ENCODE measurements at places on chromosomes 4 and X.

DNA sequence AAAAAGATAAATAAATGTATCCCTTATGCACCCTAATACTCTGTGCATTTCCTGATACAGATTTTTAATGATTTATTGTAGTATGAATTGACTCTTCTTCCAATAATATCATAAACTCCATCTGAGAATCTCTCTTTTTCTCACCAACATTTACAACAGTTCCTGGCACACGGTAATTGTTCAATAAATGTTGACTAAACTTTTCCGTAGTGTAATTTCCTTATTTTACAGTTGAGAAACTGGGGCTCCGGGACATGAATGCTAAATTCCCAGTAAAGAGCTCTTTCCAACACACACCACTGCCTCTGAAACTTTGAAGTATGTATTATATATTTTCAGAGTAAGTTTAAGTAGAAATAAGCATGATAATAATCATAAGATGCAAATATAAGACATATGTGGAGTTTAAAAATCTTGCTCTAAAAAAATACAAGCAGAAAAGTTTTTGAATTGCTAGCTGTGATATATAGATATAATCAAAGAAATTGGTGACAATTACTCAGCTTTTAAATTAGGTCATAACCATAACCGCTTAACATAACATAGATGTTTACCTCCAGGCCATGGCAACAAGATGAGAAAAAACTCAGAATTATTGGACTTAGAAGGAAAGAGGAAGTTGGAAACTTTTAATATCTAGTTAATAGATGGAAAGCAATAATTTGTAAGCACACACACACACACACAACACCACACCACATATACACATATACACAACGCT, 28.2 kb upstream of the ANTXR2 start:
- DNase-seq = no peak
- peaks cover 2% of the 10 kb centered on the region for H3K27me3 ChIP-seq
- peaks cover 8% of the 10 kb centered on the region for H3K36me3 ChIP-seq
- peaks cover 13% of the 10 kb centered on the region for H3K4me1 ChIP-seq

DNA sequence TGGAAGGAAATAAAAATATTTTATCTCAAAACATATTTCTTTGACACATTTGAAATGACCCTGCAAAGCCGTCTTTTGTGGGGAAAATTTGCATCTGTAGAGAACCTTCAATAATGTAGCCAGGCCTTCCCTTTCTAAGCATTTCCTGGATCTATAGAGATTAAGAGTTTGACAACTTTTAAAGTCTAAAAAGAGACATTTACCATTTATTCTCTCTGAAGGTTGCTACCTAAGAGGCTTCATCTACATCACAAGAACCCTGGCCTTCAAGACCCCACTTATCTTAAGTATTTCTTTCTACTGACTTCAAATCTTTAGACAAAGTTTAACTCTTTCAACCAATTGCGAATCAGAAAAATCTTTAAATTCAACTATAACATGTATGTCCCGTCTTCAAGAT, 1639.8 kb downstream of the RPA4 start:
- H3K27ac ChIP-seq = no peak overlapping the region
- H3K4me1 ChIP-seq = no peaks in the 10 kb centered on the region
- no peaks in the 10 kb centered on the region for H3K36me3 ChIP-seq

DNA sequence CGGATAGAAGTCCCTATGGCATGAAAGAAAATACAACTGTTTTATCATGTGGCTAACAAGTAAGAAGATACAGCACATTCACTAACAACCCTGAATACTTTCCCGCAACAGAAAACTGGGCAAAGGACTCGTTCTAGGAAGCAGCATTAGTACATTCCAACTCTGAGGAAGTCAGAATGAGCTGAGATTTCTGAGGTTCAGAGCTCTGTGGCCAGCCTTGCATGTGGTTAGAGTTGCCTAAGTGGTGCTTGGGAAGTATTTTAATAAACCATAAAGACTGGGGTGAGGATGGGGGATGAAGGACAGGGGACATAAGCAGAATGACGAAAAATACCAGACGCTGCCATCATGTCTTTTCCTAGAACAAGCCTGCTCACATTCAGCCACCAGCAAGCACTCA, 82.2 kb downstream of the EFHC2 start:
- DNase-seq = no peak
- H3K4me3 ChIP-seq = no peak overlapping the region
- no peaks in the 10 kb centered on the region for H3K36me3 ChIP-seq
- H3K4me1 ChIP-seq = peaks cover 12% of the 10 kb centered on the region
- H3K27me3 ChIP-seq = no peaks in the 10 kb centered on the region

DNA sequence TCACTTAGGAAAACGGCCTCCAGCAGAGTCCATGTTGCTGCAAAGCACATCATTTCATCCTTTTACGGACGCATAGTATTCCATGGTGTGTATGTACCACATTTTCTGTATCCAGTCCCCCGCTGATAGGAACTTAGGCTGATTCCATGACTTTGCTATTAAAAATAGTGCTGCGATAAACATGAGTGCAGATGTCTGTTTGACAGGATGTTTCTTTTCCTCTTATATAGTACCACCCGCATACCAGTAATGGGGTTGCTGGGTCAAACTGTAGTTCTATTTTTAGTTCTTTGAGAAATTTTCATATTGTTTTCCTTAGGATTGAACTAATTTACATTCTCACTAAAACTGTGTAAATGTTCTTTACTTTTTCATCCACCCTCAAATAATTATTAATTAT, 50.5 kb downstream of the VEGFC start:
- H3K36me3 ChIP-seq = no peaks in the 10 kb centered on the region
- no peaks in the 10 kb centered on the region for H3K4me1 ChIP-seq
- no peak for DNase-seq
- H3K4me3 ChIP-seq = no peak overlapping the region
- no peaks in the 10 kb centered on the region for H3K27me3 ChIP-seq

GRCh38 chr4:10753336-10753735, 68.8 kb upstream of the CLNK start:
- peaks cover 4% of the 10 kb centered on the region for H3K27me3 ChIP-seq
- H3K4me3 ChIP-seq = no peak overlapping the region
- no peak for DNase-seq
- H3K36me3 ChIP-seq = no peaks in the 10 kb centered on the region
- no peak overlapping the region for H3K27ac ChIP-seq

DNA sequence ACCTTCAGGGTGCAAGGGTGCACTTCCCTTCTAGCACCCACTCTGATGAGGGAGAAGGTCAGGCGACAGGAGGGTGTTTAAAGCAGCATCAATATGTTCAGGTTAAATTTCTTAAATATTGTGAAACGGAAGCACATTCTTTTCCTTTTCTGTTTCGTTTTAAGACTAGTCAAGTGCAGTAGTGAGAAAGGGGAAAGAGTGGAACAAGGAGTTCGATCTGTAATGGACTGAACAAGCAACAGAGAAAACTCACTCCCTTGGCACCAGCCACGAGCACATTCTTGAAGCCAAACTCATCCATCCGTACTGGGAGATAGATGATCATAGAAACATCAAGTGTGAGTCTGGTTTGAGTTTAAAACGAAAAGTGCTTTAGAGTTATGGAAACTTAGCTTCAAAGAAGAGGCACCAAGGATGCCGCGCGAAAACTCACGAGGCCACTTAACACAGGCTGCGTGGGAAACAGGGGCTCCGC, 815 bp downstream of the FAM53A start:
- peak overlapping the region; percentile 89 for H3K4me3 ChIP-seq
- no peaks in the 10 kb centered on the region for H3K36me3 ChIP-seq
- H3K27ac ChIP-seq = peak overlapping the region; percentile 66
- no peaks in the 10 kb centered on the region for H3K27me3 ChIP-seq
- no peak for DNase-seq

DNA sequence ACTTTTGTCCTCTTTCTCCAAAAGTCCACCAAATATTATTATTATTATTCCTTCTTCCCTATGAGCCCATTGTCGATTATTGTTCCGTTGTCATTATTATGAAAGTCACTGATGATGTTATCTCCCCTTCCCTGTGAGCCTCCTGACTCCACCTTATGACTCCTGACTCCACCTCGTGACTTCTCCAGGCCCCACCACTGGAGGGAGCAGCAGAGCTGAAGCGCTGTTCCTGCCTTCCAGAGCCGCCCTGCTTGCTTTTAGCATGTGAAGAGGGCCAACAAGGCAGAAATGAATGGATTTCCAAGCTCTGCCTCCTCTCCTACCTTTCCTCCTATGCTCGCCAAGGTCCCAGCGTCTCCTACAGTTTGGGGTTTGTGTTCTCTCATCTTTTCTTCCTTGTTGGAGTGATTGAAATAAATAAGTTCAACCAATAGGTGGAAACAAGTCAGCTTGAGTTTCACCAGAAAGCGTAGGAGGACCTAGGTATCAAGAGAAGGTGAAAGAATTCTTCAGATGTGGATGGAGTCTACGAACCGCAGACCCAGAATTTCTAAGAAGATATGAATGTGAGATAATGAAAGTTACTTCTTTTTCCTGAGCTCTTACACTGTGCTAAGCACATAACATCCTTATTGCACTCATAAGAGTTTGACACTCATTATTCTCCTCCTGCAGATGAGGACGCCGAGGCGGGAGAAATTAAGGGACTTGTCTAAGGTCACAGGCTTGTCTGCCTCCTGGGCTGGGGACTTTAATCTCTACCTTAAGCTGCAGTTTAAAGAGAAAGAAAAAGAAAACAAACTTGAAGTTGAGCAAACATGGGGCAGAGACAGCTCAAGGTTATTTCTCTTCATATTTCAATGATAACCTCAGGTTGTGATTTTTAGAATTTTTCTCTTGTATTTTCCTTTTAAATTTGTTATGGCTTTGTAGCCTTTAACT, 26.1 kb downstream of the IGSF1 start:
- no peaks in the 10 kb centered on the region for H3K4me1 ChIP-seq
- H3K27ac ChIP-seq = peak overlapping the region; percentile 3
- no peaks in the 10 kb centered on the region for H3K27me3 ChIP-seq

DNA sequence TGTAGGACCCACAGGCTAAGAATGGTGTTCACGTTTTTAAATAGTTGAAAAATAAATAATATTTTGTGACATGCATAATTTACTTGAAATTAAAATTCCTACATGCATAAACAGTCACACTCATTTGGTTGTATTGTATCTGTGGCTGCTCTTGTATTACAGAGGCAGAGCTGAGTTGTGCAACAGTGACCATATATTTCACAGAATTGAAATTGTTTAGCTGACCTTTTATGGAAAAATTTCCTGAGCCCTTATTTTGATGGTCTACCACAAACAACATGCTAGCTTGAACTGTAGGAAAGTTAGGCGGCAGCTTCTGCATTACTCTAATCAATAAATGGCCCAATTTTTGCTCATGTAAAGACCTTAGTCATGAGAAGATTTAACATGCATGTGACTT, 633.4 kb upstream of the AADAT start:
- no peaks in the 10 kb centered on the region for H3K4me1 ChIP-seq
- H3K27me3 ChIP-seq = no peaks in the 10 kb centered on the region
- no peak for DNase-seq
- H3K27ac ChIP-seq = no peak overlapping the region

GRCh38 chr4:57059890-57060716, 50.1 kb downstream of the IGFBP7 start:
- no peak overlapping the region for H3K27ac ChIP-seq
- no peaks in the 10 kb centered on the region for H3K4me1 ChIP-seq
- H3K36me3 ChIP-seq = no peaks in the 10 kb centered on the region
- no peak overlapping the region for H3K4me3 ChIP-seq
- DNase-seq = no peak

DNA sequence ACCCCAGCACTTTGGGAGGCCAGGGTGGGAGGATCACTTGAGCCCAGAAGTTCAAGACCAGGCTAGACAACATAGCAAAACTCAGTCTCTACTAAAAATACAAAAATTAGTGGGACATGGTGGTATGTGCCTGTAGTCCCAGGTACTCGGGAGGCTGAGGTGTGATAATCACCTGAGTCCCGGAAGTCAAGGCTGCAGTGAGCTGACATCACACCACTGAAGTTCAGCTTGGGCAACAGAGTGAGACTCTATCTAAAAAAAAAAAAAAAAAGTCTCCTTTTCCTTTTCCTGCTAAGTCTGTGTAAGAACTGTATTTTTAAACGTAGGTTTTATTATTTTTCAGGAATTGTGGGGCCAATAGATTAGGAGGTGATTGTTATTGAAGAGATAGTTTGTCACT, 356.7 kb downstream of the ARHGAP24 start:
- H3K27me3 ChIP-seq = no peaks in the 10 kb centered on the region
- no peak overlapping the region for H3K4me3 ChIP-seq
- no peaks in the 10 kb centered on the region for H3K4me1 ChIP-seq
- DNase-seq = no peak
- no peak overlapping the region for H3K27ac ChIP-seq

GRCh38 chrX:54483946-54484345, 12.1 kb downstream of the FGD1 start:
- peaks cover 2% of the 10 kb centered on the region for H3K4me1 ChIP-seq
- H3K4me3 ChIP-seq = no peak overlapping the region
- no peak for DNase-seq
- no peaks in the 10 kb centered on the region for H3K27me3 ChIP-seq

- peaks cover 58% of the 10 kb centered on the region for H3K27me3 ChIP-seq
- DNase-seq = no peak
- H3K4me1 ChIP-seq = peaks cover 2% of the 10 kb centered on the region
- no peak overlapping the region for H3K27ac ChIP-seq
Measured at GRCh38 chr4:15893962-15894361, 44.6 kb downstream of the FGFBP1 start.

DNA sequence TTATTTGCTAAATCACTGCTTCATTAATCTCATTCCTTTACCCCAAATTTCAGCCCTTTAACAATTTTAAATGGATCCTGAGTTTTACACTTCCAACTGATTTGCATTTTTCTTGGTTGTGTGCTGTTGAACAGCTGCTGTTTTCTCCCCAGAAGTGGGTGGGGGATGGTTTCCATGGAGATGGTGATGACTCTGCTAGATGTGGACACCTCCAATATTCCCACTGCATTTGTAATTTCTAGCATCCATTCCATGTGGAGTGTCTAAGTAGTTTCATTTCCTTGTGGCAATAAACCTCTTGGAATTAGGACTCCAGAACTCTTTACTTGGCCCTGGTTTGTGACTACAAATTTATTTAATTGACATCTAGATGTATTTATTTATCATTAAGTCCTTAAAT, 330.4 kb downstream of the GBA3 start:
- no peak for DNase-seq
- no peaks in the 10 kb centered on the region for H3K4me1 ChIP-seq
- H3K27me3 ChIP-seq = no peaks in the 10 kb centered on the region
- no peak overlapping the region for H3K27ac ChIP-seq

GRCh38 chr4:105184316-105184980, 37.8 kb downstream of the TET2 start:
- peaks cover 28% of the 10 kb centered on the region for H3K4me1 ChIP-seq
- H3K27me3 ChIP-seq = no peaks in the 10 kb centered on the region
- H3K36me3 ChIP-seq = peaks cover 5% of the 10 kb centered on the region
- H3K4me3 ChIP-seq = no peak overlapping the region
- peak overlapping the region; percentile 44 for H3K27ac ChIP-seq

GRCh38 chr4:62644372-62644771, 1444.2 kb downstream of the ADGRL3 start:
- DNase-seq = no peak
- H3K4me3 ChIP-seq = no peak overlapping the region
- no peaks in the 10 kb centered on the region for H3K36me3 ChIP-seq

DNA sequence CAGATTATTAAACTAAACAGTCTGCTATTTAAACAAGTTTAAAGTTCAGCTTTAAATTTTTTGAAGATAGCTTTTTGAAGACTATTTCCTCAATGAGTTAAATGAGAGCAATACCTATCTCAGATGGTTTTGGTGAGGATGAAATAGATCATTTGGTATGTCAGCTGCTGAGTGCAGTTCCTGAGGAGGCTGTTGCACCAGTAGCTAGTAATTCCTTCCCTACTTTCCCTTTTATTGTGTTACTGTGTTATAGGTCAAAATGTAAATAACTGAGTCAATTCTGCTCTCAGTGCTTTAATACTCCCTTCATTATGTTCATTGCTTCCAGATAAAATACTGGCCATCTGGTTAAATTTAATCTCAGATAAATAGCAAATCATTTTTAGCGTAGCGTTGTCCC, 48.6 kb downstream of the BMPR1B start:
- DNase-seq = no peak
- H3K4me3 ChIP-seq = no peak overlapping the region
- H3K4me1 ChIP-seq = no peaks in the 10 kb centered on the region
- no peak overlapping the region for H3K27ac ChIP-seq

Data from T-helper 17 cell (primary cell).